ENCODE measurements at places on chromosomes 7 and 10.

- DNase-seq: no peak
Observed at GRCh38 chr7:84946549-84946948, 240.3 kb downstream of the SEMA3D start.

DNA sequence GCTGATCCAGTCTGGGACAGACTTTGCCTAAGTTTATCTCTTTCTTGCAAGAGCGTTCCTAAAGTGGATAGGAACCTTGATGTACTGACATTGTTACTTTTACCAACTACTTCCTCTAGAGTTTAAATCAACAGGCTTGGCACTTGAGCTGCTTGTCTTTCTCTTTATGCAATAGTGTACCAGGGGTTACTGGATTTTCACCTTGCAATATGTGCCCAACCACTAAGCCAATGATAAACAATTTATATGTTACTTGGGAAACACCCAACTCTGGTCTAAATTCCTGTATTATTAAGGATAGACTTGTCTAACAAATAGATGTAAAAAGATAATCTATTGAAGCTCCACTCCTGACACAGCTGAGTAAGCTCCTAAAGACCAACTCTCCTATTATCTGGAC, 470.2 kb downstream of the SH2D4B start:
- DNase-seq: no peak

GRCh38 chr10:88901206-88901983, 21.4 kb downstream of the STAMBPL1 start:
- DNase-seq: no peak

DNA sequence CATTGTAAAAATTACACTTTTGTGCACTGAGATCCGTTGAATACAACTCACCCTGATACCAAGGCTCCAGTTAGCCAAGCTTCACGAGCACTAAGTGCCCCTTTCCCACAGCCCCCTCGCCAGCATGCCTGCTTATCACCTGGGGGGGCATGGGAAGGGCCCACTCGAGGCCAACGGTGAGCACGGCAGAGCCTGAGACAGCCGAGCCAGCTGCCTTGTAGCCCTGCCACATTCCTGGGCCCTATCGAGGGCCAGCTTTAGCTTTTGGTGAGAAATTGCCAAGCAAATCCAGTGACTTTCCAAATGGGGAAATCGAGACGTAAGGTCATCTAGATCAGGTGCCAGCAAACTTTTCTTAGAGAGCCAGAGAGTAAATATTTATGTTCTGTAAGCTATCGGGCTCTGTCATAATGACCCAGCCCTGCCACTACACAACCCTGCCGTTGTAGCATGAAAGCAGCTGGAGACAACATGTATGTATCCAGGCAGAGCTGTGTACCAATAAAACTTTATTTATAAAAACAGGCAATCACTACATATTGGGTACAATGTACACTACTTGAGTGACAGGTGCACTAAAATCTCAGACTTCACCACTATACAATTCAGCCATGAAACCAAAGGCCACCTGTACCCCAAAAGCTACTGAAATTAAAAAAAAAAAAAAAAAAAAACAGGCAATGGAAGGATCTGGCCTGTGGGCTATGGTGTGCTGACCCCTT, 83.6 kb downstream of the FAM53B start:
- DNase-seq: no peak

GRCh38 chr10:131155876-131156230, 155.7 kb downstream of the TCERG1L start:
- no peak for DNase-seq

GRCh38 chr10:88913788-88914187, 33.7 kb downstream of the STAMBPL1 start:
- DNase-seq: no peak

GRCh38 chr7:54802841-54803240, 43.8 kb upstream of the SEC61G start:
- no peak for DNase-seq

DNA sequence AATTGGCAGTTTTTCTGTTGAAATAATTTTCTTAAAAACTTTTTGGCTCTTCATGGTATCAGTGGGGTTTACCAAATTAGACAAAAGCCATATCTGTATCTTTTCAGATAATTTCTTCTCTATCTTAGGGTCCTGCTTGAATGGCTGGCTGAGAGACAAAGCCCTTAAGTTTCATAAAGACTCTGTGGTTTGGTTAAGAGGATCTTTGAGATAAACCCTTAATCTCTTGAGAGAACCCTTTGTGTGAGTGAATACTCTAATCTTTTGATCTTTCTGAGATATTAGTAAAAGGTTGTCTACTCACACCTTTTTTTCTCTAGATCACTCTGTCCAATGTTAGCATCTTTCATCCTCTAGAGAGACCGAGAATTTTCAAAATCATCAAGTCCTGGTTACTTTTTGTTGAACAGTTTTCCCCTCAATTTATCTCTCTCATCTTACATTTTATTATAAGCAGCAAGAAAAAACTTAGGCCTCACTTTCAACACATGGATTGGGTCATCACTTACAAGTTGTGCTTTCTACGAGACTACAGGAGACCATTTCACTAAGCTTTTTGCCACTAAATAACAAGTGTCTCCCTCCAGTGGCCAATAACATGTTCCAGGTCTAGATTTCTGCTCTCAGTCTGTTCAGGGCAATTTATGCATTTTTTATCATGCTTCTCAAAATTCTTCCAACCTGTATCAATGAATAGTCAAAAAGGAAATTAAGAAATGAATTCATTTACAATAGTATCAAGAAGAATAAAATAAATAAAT, 28.4 kb downstream of the DNAJC9 start:
- no peak for DNase-seq

GRCh38 chr7:77542409-77542808, 5.3 kb downstream of the PTPN12 start:
- no peak for DNase-seq

GRCh38 chr7:1639071-1639470, 31.0 kb upstream of the ELFN1 start:
- DNase-seq: no peak

GRCh38 chr10:35058134-35058533, 32.0 kb downstream of the CUL2 start:
- DNase-seq: no peak

DNA sequence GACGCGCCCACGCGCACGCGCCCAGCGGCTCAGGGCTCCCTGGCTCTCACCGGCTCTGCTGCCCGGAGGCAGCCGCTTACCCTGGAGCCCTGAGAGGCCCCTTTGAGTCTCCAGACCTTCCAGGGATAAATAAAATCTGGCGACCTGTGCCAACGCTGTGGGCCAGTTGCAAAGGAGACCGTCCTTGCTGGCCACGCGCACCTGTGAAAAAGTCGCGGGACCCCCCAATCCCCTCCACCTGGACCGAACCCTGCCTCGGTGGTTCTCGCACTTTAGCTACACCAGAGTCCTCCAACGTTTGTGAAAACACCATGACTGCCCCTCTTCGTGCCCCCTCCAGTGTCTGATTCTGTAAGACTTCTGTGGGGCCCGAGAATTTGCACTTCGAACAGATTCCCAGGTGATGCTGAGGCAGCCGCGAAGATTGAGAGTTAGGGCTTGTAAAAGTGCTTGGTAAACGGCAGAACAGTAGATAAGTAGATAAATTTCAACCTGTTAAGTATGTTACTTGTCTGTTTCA, 102.4 kb upstream of the SVIL start:
- DNase-seq: no peak

GRCh38 chr10:4982764-4983226, 19.6 kb downstream of the AKR1C1 start:
- DNase-seq: no peak

DNA sequence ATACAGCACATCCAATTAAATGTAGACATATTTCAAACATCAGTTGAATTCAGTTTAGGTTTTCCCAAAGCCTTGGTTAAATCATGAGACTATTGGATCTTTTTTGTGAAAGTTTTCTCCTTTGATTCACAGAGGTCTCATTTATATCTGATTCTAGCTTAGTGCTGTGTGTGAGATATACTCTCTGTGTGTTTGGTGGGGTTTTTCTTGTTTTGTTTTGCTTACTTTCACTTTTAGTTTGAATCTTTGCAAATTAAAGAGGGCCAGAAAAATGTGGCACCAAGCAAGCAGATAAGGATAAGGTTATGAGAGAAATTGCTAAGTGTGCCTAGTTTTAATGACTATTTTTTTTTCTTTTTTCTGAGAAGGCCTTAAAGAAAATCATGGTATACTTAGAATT, 12.6 kb upstream of the OR6B1 start:
- DNase-seq: no peak

GRCh38 chr10:33938001-33938400, 603.5 kb upstream of the NRP1 start:
- no peak for DNase-seq

DNA sequence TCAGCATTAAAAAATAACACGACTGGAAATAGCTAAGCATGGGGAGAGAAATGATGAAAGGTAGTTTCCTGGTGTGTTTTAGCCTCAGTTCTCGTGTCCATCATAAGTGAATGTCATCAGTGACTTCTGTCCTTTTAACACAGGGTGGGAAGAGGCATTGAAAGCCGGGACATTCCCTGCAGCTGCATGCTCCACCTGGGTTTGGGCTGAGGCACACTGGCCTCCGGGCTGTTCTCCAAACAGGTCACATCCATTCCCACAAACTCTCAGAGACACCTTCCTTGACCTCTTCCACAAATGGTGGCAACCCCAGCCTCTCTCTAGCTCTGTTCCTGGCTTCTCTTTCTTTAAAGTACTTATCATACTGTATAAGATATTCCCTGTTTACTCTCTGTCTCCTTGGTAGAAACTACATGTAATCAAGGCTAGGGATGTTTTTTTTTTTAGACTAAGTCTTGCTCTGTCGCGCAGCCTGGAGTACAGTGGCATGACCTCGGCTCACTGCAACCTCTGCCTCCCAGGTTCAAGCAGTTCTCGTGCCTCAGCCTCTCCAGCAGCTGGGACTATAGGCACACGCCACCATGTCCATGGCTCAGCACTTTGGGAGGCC, 22.6 kb downstream of the BAIAP2L1 start:
- no peak for DNase-seq

DNA sequence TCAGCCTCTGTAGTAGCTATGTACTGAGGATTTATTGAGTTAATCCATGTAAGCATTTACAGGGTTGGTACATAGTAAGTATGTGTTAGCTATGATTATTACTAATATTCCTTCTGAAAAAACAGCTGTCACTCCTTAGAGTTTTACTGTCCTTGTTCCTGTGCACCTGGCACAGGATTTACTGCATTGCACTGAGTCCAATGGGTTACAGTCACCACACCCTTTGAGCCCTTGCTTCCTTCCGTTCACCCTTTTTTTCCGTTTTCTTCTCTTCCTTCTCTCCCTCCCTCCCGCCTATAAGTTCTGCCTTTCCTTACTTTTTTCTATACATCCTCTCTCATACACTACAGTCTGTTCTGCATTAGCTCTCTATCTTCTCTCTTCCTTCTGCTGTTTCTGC, 12.5 kb upstream of the CDK6 start:
- no peak for DNase-seq

GRCh38 chr10:17144032-17144431, 14.4 kb upstream of the CUBN start:
- no peak for DNase-seq

DNA sequence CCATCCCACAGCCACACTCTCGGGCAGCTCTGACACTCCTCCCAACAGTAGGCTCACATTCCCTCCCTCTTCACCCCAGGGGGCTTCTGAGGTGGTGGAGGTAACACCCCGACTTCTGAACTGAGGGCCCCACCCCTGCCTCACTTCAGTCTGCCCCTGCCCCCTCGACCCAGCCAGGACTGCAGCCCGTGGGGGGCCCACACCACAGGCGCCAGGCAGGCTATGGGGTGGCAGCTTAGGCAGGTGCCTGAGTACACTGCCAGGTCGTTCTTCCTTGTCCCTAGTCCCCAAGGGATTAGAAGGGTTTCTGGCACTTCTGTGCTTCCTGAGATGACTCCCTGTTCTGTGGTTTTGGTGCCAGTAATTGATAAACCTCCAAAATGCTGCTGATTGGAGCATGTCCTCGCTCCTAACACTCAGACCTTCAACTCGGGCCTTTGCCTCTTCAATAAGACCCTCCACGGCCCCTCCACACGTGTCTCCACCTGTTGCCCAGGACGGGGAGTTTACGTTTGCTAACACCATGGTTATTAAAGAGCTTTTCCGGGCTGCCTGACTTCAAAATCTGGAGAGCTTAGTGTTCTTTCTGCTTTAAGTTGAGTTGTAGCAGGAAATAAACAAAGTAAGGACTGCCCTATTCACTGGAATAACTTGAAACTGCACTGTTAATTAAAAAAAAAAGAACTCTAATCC, 23.8 kb upstream of the LARP4B start:
- DNase-seq: no peak

GRCh38 chr7:98459529-98459928, 58.6 kb upstream of the BAIAP2L1 start:
- no peak for DNase-seq

- DNase-seq: no peak
Observed at GRCh38 chr10:88918191-88918905, 34.2 kb downstream of the ACTA2 start.

DNA sequence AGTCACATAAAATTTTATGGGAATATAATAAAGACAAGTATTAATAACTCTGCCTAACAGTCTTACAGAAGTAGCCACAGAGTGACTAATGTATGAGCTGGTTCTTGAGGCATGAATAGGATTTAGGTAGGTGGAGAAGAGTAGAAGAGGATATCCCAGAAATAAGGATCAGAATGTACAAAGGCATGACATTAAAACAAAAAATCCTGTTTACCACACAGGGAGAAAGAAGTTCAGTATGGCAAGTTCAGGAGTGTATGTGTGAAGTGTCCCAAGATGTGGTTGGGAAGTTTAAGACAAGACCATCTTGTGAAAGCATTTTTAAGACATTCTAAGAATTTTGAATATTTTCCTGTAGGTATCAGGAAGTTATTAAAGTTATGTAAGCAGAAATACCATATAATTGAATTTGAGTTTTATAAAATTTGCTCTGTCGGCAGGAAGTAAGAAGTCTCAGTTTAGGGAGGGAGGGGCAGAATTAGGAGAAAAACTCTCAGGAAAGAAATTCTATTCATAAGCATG, 64.7 kb upstream of the CAV2 start:
- no peak for DNase-seq

- DNase-seq: no peak
Observed at GRCh38 chr7:47373871-47374451, 207.9 kb downstream of the TNS3 start.

- no peak for DNase-seq
Observed at GRCh38 chr7:12322284-12322902, 81.3 kb downstream of the VWDE start.

- no peak for DNase-seq
Observed at GRCh38 chr7:127665922-127666321, 13.9 kb downstream of the SND1 start.

GRCh38 chr7:139682136-139683013, 95.4 kb downstream of the HIPK2 start:
- no peak for DNase-seq

DNA sequence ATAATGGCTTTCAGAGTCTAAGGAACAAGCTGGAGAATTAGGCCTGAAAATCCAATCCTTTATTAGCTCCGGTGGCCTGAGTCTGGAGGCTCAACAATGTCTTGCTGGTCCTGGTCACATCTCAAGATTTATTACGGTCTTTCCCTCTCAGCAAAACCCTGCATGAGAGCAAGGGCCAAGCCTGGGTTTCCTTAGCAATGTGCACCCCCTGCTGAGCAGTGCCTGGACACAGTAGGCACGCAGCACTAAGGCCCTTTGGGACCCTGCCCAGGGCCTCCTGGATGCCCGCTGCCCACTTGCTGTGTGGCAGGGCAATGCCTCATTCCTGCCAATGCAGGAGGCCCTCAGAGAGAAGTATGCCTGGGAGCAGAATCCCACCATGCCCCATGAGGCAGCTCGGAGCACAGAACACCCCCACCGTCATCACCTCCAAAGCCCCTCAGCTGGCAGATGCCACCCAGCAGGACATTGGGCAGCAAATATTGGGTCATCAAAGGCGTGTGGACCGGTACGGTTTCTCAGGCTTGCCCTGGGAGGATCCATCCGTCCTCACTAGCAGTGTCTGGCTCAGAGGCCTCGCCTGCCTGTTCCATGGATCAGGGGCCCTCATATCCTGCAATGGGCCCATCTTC, 156.4 kb downstream of the OAT start:
- DNase-seq: no peak
